ENCODE measurements at places on chromosomes 4 and X. TPM values are rescaled to one million over a fixed set of nuclear protein-coding genes. Genes with fewer than 3 reads are reported as not detected.

The RNF128 gene
- total RNA-seq, result under 0.01 TPM

The TMEM128 gene
- total RNA-seq, result 18.6 TPM

The GRIA3 gene
- total RNA-seq, result 2.6 TPM

The TACC3 gene
- 13.2 TPM for total RNA-seq

The SPANXN3 gene
- not detected for total RNA-seq

The MED14 gene
- total RNA-seq, result 20.1 TPM

The PDGFRA gene
- total RNA-seq, result 254 TPM

The MXRA5 gene
- under 0.01 TPM for total RNA-seq

The TMEM271 gene
- not detected for total RNA-seq

The GPR173 gene
- total RNA-seq, result 3.1 TPM

The PPID gene
- 15.1 TPM for total RNA-seq

The KLHL2 gene
- 10.6 TPM for total RNA-seq

The SPATA4 gene
- 0.20 TPM for total RNA-seq

The BRS3 gene
- not detected for total RNA-seq

The NR0B1 gene
- 8.5 TPM for total RNA-seq
